ENCODE measurements at places on chromosomes 16 and 17.

DNA sequence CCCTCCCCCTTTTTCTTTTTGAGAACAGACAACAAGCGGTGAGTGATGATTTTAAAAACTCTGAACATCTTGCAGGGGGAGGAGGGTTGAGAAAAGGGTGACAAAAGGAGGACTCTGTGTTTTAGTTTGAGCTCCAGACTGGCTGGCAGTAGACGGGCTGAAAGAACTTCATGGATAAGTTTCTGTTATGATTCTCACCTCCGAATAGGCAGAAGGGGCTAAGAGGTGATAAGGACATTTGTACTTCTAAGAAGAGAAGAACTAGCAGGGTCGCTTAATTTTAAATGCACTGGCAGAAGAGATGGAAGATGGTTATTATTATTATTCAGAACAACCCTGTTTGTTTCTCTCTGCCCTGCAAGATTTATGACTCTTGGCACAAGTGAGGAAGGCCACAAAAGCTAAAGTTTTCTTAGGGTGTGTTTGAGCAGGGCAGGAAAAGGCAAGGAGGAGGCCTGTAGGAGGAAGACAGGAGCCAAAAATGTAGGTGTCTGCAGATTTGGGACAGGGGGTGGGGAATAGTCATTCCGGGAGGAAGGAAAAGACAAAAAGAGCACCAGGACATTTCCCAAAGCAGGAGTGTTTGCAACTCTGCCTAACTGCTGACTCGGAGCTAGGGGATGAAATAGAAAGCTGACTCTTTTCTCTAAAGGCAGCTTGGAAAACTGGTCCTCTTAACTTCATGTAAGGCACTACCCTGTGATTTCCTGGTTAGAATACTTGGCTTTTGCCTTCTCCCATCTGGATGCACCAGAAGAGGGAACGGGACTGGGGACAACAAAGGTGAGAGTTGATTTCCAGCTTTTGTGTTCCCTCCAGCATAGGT, 11.9 kb upstream of the HOXB2 start:
- no peak for DNase-seq

DNA sequence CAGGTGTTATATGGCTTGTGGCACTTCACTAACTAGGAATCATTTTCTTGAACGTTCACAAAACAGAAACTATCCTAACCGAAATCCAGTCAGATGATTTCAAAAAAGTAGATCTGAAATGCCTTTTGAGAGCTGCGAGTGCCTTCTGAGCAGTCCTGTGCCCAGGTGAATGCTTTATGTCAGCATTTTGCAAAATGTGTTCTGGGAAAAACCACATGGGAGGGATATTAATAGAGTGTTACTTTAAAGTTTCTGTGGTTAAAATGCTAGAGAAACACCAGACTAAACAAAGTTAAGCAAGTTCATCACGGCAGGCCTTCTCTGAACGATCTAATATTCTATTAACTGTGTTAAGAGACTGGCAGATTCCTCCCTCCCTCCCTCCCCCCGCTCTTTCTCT, 15.8 kb upstream of the RGS9 start:
- DNase-seq, result no peak

- DNase-seq, result no peak
Observed at GRCh38 chr16:3793161-3793576, 75.8 kb upstream of the TRAP1 start.

- DNase-seq, result no peak
Observed at GRCh38 chr17:10657148-10657547, at the start of gene MYH3. MYH3 (minus strand) TSS chr17:10657309; CDS start chr17:10655064, 2,245 bp downstream.

DNA sequence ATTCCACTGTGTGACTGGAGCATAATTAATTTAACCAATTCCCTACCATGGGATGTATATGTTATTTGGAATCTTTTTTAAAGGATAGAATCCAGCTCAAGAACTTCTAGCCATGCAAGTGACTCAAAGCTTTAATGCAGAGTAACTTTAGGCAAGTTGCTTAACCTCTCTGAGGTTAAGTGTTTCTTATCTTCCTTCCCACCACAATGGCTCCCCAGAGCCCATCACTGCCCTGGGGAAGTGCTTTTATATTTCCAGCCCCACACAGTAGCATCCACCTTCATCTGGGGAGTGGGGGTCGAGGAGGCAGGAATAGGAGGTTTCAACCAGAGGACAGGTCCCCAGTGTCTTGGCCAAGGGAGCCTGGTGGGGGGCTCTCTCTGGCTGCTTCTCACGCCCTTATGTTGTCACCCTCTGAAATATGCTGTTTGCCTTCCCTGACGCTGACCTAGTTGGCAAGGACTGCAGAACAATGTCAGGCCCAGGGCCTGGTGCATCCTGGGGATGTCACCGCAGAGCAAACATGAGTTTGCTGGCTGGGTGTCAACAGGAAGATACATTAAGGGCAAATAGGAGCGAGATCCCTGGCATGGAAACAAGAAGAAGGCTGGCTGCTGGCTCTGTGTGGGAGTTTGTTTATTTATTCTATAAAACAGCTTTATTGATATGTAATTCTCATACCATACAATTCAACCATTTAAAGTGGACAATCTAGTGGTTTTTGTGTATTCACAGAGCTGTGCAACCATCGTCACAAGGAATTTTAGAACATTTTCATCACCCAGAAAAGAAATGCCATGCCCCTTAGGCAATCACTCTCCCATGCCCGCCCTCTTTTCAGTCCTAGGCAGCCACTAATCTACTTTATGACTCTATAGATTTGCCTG, 46.6 kb upstream of the WSB1 start:
- peak; percentile 56 for DNase-seq

- no peak for DNase-seq
Observed at GRCh38 chr16:2149630-2150417, 1.4 kb downstream of the RAB26 start.

GRCh38 chr16:9846362-9847099, 335.7 kb downstream of the GRIN2A start:
- no peak for DNase-seq

Measured in NCI-H1694 (cell line).